ENCODE measurements at places on chromosomes 4 and X.
A peak's percentile ranks its signal among the peaks of the same experiment; 100 is the strongest.

DNA sequence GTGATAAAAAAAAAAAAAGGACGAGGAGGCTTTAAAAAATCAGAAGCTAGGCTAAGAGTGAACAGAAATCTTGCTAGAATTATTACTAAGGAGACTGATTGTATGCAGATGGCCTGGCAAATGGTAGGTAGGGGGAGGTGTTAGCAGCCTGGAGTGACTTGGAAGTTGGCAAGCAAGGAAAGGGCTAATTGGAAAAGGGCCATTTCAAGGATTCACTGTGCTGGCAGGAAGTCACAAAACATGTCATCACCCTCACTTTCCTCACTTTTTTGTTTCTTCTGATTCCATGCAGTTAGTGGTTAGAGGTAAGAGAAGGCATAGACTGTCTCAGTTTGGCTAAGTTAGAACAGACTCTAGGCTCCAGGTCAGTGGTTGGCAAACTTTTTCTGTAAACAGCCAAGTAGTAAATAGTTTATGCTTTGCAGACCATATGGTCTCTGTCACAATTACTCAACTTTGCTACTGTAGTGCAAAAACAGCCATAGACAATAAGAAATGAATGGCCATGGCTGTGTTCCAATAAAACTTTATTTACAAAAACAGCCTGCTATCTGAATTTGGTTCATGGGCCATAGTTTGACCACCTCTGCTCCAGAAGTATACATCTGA lies 646.5 kb upstream of the ACTRT1 start:
- no peak for DNase-seq

DNA sequence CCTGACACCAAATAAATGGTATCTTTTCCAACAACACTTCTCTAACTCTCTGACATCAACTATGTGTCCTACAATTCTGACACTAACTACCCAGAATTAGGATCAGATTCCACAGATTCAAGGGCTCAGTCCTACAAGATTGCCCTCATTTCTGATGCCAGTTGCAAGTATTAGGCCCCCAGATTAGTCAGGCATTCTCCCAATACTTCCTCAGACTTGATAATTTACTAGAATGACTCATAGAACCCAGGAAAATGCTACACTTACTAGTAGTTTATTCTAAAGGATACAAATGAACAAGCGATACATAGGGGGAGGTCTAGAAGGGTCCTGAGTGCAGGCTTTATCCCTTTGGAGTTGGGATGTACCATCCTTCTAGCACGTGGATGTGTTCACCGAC lies 8.5 kb downstream of the TIGD2 start:
- no peak for DNase-seq

DNA sequence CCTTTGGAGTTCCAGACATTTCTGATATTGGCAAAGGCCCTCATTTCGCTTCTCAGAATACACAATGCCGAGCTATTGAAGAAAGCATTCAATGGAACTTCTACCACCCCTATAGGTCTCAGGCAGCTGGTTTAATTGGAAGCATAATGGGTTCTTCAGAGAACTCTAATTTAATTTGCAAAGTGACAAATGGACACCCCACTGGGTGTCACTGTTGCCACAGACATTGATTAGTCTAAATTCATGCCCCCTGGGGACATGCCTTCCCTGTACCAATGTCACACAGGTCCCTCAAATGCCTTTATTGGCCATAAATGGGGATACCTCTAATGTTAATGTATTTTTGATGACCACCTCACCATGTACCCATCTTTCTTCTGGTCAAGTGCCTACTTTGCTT lies 22.9 kb upstream of the TMEM255A start:
- no peak for DNase-seq

- no peak for DNase-seq
Observed at GRCh38 chr4:139641218-139641617, 24.4 kb upstream of the MGST2 start.

DNA sequence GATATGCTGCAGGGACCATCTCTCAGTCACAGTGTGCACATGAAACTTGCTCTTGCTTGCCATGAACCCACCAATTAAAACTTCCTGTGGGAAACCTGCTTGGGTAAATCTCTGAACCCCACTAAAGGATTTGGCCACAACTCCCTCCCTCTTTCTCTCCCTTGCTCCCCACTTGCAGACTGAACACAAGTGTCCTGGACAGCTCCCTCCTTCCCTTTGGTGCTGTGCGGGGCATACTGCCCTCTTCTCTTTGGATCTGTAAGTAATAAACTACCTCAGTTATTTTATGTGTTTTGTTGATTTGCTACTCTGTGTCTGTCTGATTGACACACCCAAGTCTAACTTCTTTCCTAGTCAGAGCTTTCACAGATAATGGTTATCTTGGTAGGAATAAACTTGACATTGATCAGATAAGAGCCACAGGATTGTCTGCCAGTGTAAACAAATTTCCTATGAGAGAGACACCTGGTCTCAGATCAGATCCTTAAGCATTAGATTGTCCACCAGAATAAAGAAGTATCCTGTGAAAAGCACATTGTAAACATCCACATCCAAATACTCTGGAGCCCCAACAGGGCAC lies 41.8 kb downstream of the SULT1E1 start:
- DNase-seq, result no peak

GRCh38 chr4:38091636-38092035 lies 131.4 kb downstream of the PTTG2 start:
- no peak for DNase-seq

DNA sequence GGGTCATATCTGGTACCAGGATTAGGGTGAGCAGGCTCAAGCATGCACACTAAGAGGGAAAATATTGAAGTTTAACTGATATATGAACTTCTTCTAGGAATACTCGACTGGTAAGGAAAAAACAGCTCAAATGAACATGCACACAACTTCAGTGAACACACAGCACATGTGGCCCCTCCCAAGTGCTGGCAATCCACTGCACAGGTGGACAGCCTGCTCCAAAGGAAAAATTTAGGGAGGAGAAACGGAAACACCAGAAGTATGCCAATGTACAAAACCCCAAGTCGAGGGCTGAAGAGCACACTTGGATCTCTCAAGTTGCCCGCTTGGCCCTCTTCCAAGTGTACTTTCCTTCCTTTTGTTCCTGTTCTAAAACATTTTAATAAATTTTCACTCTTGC lies 205.0 kb upstream of the FAM47C start:
- DNase-seq, result no peak

- DNase-seq, result no peak
Observed at GRCh38 chr4:6826781-6827508, 44.4 kb downstream of the KIAA0232 start.

DNA sequence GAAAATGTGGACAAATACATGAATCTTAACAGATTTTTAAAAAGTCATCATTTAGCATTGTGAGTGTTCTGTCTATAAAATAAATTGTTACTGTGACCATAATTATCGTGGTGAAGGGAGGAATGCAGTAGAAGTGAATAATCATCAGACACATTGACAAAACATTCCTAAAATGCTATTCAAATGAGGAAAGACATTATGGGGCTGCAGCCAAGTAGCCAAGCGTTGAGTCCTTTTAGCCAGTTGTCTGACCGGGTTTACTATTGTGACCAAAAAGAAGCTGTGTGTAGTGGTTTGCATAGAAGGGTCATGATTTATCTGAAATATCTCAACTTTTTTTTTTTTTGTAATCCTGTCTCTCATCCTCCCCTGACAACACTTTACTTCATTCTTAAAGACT lies 19.5 kb downstream of the WWC2 start:
- DNase-seq, result no peak

DNA sequence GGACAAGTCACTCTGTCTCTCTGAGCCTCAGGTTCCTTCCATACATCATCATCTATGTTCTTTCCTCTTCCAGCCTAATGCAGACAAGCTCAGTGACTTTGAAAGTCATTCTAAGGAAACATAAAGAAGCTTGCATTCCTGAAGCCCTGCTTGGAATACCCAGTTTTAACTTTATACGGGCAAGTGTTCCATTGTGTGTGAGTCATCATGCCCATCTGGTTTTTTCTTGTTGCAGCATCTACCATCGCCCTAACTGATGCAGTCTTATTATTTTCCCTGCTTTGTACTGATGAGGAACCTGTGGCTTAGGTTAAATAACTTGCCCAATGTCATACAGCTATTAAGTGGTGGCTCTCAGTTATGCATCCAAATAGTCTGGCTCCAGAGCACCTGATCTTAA lies 177.9 kb upstream of the RAI2 start:
- no peak for DNase-seq

GRCh38 chr4:38957893-38958292 lies 74.3 kb downstream of the TMEM156 start:
- DNase-seq, result no peak

DNA sequence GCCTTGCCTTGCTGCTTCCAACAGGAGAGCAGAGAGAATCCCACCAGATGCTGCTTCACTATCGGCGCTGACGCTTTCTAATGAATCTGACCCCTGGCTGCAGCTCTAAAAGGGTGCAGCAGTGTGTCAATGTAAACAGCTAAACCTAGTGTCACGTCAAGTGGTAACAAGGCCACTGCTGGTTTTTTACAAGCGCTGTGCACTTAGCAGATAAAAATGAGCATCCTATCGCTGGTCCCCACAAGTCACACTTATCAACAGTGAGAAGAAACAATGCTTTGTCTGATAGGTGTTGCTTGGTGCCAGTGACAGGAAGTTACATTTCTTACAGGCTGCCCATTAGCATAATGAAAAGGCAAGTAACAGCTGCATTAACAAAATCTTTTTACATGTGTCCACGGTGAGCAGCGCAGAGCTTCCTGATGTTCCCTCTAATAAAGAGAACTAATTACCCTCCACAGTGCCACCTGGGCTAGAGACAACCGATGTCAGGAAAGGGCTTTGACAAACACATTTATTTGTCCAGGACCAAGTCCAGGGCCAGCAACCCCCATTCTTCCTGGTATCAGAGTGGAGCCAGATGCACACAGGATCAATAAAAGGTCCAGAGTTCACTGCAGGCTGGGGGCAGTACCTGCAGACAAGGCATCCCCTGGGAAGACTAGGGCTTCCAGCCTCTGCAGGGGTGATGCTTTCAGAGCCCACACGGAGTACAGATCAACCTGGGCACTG lies 176.0 kb downstream of the MGST2 start:
- peak; percentile 5 for DNase-seq

DNA sequence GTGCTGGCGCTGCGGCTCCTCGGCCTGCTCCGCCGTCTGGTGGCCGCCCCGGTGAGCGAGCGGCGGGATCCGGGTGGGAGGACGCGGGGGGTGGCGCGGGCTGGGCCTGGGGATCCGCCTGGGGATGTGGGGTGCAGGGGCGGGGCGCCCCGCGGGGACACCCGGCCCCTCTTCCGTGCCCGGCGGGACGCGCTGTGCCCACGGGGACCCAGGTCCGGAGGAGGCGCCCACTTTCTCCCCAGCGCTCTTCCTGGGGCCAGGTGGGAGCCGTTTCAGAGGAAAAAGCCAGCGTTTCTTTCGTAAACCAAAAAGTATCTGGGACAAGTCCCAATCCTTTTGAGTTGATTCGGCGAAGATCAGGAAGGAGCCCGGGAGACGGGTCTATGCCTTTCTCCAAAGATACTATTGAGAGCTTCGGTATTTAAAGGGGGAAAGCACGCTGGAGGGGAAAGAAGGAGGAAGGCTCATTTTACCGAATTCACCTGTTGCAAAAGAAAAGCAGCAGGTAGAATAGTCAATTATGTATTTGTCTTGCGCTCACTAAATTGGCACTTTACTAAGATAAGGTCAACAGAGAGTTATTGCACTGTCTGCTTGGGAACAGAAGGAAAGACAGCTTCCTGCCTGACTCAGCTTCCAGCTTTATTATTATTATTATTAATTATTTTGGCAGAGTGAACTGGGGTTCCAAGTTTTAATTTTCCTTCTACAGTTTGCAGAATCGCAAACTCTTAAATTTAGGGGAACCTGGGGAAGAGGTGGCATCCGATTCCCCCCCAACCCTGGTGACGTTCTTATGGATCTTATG lies 81.5 kb upstream of the CD99 start:
- no peak for DNase-seq

DNA sequence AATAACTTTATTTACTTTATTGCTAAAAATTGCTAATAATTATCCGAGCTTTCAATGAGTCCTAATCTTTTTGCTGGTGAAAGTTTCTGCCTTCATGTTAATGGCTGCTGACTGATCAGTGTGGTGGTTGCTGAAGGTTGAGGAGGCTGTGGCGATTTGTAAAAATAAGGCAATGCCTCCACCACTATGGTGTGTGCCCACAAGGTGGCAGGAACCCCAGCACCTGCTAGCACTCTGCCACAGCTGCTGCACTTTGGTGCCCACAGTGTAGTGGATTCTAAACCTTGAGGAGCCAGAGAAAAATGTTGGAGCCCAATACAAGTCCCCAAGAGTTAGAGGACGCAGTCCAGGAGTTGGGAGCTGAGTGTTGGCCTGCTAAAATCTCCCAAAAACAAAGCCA lies 1237.1 kb downstream of the PCDH19 start:
- DNase-seq, result no peak

DNA sequence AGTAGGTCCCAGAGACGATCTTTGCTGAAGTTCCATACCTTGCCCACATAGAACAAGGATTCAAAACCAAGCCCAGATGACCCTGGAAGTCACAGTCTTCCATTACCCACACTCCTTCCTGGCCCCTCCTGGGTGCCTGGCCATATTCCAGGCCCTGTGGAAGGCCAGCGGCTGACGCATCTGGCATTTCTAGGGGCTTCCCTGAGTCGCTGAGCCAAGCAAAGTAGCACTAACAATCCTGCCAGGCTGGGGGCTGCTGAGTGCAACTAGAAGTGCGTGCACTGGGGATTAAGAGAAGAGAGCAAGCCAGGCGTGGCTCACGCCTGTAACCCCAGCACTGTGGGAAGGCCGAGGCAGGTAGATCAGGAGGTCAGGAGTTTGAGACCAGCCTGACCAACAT lies 175.2 kb upstream of the CPEB2 start:
- DNase-seq, result no peak

DNA sequence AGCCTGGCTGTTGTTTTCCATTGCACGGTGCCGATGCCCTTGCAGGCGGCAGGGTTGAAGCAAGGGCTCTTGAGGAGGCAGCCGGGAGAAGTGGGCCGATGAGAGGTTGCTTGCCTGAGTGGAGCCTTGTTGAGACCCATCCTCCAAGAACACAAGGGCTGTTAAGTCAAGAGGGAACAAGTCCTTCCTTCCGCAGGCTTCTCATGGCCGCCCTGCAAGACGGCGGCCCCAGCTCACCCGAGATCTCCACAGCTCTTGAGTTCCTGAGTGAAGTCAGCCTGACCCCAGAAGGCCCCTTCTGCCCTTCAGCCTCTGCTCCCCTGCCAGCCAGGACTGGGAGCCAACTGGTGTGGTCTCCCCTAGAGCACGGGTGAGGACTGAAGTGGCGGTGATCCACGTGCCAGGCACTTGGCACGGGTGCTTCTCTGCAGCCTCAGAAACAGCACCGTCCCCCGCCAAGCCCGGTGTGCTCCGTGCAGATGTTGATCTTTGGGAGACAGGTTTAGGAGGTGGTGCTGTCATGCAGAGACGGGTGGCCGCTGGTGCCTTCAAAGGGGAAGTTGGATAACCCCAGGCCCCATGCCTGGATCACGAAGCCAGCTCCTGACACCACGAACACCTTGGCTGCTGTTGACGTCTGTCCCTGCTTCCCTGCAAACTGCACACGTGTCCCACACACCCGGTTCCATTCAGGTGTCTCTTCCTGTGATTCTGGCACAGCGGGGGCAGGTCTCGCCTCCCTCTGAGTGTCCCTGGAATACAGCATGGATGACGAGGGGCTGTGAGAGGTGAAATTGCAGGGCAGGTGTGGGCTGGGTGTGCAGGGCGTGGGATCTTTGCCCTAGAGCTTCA lies 164.4 kb upstream of the PSAPL1 start:
- no peak for DNase-seq

GRCh38 chrX:981791-982626 lies 230.4 kb downstream of the CRLF2 start:
- DNase-seq, result no peak

- no peak for DNase-seq
Observed at GRCh38 chr4:23717528-23718248, 172.2 kb downstream of the PPARGC1A start.

- no peak for DNase-seq
Observed at GRCh38 chr4:159195361-159195769, 92.5 kb downstream of the RAPGEF2 start.

GRCh38 chrX:154695911-154696675 lies 42.7 kb upstream of the CTAG2 start:
- no peak for DNase-seq

Measured in stimulated activated CD8-positive, alpha-beta memory T cell treated with anti-CD3 and anti-CD28 coated beads, Interleukin-4, amount 100 ng/mL, for 1 hour (primary cell).